ENCODE measurements at places on chromosomes 11 and 22. TPM values are rescaled to one million over a fixed set of nuclear protein-coding genes. Genes with fewer than 3 reads are reported as not detected.

CHST1 gene
- 2.4 TPM for total RNA-seq

HSPB2 gene
- not detected for total RNA-seq

MS4A4A gene
- not detected for total RNA-seq

PIH1D2 gene
- total RNA-seq, result 0.51 TPM

ADM2 gene
- 3.7 TPM for total RNA-seq

TIMM10B gene
- total RNA-seq, result 42.1 TPM

LRRC4C gene
- not detected for total RNA-seq

GRCh38 chr11:113876074-113876797 lies 864 bp upstream of the USP28 start:
- no peak for DNase-seq

DNA sequence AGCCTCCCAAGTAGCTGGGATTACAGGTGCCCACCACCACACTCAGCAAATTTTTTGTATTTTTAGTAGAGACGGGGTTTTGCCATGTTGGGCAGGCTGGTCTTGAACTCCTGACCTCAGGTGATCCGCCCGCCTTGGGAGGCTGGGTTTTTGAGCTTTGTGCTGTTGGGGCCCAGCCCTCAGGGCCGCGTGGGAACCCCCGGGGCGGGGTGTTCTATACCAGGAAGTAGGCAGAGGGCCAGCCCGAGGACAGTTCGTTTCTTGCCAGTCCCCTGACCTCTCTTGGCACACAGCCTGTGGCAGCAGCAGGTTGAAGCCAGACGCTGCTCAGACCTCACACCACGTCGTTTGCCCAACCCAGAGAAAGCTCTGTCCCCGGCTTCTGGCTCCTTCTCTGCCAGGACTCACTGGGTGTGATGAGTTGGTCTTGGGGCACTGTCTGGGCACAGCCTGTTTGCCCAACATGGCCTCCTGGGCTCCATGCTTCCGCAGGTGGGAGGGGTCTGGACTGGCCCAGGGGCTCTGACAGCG lies 24.9 kb upstream of the CHKA start:
- DNase-seq, result peak; percentile 13

GRCh38 chr11:59967677-59968394 lies 4.0 kb downstream of the OOSP4A start:
- DNase-seq, result no peak

DNA sequence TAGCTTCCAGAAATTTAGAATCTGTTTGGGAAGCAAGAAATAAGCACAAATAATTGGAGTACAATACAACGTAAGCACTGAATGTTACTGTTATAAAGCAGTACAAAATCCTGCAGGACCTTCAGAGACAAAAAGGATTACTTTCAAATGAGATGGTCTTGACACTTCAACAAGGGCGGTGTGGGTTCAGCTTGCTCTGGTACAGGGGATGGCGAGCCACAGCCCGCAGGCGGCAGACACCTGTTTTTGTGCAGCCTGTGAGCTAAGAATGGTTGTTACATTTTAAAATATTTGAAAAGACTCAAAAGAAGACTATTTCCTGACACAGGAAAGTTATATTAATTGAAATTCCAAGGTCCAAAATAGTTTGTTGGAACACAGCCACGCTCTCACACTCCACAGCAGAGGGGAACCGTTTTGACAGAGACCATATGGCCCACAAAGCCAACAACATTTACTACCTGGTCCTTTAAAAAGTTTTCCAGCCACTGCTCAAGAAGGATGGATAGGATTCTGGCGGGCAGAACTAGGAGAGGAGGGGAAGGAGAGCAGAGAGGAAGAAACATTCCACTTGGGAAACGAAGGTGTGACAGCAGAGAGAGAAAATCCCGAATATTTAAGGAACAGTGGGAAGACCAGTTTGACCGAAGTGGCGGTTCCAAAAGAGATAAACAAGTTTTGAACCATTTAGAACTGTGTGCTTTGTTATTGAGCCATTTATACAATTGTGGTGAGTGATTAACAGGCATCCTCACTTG lies 6.3 kb downstream of the PRDM10 start:
- DNase-seq, result no peak

- DNase-seq, result peak; percentile 45
Observed at GRCh38 chr22:40524392-40525249, 111.9 kb downstream of the MRTFA start.

DNA sequence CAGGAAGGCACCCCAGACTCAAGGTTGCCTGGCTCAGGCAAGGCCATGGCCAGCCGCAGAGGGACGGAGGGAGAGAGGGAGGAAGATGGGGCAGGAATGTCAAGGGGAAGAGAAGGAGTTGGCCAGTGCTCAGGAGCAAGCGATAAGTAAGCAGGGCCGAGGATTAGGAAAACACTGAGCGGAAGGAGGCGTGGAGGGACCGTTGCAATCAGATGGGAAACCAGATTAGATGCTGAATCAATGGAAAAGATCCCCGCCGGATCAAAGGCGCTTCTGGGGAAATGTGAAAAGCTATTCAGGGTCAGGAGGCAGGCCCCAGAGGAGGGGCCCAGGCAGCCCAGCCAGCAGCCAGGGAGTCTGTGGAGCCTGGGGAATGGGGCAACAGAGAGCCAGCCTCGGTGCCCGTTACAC lies 26.6 kb upstream of the MYEOV start:
- DNase-seq, result no peak

GRCh38 chr11:130520271-130520671 lies 71.8 kb downstream of the ADAMTS15 start:
- no peak for DNase-seq

DNA sequence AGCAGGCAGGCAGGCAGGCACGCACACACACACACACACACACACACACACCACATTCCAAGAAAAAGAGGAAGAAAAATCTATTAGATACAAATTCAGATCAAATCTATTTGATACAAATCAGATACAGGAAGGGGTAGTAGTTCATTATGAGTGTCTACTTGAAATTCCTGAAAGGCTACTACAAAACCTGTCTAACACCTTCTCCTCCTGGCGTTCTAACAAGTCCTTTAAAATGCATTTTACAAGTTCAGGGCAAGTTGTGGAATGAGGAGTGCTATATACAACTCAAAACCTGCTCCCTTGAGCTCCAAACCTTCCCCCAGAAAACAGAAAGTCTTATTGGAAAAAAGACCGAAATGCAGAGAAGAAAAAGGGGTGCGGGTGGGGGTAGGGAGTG lies 476 bp downstream of the ARHGAP32 start:
- DNase-seq, result peak; percentile 79

DNA sequence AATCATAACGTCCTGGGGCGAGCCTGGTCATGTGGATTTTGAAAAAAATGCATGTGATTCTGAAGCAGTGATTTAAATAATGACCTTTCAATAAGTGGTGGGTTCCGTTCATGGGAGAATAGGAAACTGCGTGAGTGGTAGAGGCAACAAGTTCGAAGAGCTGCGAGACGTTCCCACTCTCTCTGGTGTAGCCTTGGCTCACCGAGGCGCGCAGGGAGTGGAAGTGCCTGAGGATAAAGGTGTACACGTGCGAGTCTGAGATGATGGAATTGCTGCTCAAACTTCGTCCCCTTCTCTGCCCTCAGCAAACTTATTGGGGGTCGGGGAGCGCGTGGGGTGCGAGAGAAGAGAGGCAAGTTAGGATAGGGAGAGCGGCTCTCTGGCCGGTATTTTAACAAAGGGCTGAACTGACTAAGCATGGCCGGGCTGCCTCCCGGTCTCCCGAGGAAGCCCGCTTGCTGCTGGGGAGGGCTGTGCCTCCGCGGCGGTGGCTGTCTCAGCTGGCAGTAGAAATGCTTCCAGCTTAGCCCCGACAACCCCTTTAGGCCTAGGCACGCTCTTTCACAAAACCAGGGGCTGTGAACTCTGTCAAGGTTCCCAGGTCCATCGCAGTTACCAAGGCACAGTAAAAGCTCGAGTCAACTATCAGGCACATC lies 875 bp upstream of the STT3A start:
- peak; percentile 68 for DNase-seq

DNA sequence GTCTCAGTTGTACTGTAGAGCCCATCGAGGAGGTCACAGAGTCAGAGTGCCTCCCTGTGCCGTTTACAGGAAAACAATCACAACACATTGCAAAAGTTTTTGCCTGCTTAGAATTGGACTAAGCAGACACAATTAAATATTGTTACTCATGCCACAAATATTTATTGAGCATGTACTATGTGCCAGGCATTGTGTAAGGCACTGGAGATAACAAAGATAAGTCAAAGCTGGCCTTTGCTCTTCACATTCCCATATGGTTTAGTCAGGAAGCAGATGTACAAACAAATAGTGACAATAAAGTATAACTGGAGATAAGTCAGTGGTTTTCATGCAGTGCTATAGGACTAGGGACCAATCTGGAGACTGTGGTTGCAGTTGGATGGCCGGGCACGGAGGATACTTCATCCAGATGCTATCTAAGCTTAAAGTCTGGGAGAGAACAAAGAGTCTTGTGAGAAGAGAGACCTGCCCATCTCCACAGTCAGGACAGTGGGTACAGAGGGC lies 550.7 kb downstream of the INSC start:
- DNase-seq, result no peak

DNA sequence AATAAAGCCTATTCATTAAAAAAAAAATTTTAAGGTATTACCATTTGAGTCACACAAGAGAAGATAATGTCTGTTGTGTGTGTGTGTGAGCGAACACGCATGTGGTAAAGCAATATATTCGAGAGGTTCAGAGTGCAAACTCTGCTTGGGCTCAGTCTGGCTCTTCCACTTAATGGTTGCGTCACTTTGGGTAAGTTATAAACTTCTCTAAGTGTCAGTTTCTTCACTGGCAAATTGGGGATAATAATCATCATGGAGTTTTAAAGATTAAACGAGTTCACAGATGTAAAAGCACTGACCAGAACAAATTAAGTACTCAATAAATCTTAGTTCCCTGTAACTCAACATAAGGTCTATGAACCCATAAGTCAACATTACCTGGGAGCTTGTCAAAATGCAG lies 37.0 kb downstream of the SIK3 start:
- no peak for DNase-seq

- DNase-seq, result peak; percentile 17
Observed at GRCh38 chr11:23897453-23898286, 599.2 kb upstream of the LUZP2 start.

DNA sequence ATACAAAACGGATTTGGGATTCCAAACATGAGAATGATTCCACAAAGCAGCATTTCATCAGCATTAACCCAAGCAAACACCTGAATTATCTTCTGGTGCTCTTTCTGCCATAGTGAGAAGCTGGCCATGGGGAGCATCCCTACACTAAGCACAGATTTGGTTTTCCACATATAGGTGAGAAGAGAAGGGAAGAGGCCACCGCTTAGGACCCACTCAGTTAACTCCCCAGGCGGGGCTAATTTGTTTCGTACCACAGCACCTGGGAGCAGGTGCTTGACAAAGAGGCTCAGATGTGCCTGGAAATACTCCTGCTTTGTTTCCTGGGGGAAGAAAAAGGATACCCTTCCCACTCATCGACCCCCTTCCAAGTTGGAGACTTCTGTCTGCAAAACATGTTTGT lies 64.2 kb downstream of the RAB30 start:
- no peak for DNase-seq

DNA sequence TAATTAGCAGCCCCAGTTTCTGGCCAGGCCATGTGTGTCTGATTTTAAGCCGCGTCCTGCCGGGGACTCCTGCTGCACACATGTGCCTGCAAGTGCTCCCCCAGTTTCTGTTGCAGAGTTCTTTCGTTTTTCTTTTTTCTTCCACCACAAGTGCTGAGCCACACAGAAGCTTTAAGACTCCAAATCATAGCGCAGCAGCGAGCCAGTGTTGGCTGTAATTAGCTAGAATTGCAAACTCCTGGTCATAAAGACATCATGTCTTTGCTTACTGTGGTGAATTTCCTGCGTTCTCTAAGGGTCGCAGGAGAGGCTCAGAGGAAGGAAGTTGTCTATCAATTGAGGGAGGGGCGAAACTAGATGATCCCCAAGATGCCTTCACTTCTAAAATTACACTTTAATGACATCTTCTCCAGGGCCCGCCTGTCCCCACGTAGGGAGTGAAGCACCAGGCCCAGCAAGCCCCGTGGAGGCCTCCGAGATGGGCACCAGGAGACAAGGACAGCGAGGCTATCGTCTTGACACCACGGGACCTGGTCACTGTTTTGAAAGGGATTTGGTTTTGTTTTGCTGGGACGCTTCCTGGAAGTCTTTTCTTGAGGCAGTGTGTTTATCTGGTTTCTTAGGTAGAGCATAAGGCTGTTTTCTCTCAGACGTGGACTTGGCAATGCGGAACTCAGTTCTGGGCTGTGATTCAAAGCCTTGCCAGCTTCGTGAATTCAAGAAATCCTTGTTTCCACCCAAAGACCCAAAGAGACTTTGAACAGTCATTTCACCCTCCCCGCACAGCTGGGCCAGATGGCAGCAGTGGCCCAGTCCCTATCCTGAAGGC lies 71.8 kb downstream of the UBASH3B start:
- no peak for DNase-seq

GRCh38 chr11:42596576-42597145 lies 715.1 kb upstream of the API5 start:
- no peak for DNase-seq

DNA sequence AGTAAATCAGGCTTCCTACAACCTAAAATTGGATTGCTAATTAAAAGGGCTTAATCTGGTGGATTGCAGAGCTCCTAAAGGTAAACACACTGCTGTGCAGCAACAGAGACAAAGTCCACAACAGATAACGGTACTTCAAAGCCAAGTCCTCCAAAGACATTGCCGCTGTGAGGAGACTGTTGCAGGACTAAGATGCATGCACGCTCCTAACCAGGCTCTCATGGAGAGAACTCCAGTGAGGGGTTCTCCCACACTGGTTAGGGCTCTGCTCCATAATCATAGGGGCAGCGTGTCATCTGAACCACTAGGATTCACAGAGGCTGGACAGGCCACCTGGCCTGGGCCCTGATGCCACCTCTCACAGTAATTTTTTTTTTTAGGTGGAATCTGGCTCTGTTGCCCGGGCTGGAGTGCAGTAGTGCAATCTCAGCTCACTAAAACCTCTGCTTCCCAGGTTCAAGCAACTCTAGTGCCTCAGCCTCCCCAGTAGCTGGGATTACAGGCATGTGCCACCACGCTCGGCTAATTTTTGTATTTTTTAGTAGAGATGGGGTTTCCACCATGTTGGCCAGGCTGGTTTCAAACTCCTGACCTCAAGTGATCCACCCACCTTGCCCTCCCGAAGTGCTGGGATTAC lies 56.9 kb upstream of the ARFGAP3 start:
- no peak for DNase-seq

- peak; percentile 20 for DNase-seq
Observed at GRCh38 chr11:32113200-32113919, 22.5 kb downstream of the RCN1 start.

- no peak for DNase-seq
Observed at GRCh38 chr11:3710485-3711259, 39.5 kb upstream of the CHRNA10 start.
